ENCODE measurements at places on chromosomes 16 and 17.

DNA sequence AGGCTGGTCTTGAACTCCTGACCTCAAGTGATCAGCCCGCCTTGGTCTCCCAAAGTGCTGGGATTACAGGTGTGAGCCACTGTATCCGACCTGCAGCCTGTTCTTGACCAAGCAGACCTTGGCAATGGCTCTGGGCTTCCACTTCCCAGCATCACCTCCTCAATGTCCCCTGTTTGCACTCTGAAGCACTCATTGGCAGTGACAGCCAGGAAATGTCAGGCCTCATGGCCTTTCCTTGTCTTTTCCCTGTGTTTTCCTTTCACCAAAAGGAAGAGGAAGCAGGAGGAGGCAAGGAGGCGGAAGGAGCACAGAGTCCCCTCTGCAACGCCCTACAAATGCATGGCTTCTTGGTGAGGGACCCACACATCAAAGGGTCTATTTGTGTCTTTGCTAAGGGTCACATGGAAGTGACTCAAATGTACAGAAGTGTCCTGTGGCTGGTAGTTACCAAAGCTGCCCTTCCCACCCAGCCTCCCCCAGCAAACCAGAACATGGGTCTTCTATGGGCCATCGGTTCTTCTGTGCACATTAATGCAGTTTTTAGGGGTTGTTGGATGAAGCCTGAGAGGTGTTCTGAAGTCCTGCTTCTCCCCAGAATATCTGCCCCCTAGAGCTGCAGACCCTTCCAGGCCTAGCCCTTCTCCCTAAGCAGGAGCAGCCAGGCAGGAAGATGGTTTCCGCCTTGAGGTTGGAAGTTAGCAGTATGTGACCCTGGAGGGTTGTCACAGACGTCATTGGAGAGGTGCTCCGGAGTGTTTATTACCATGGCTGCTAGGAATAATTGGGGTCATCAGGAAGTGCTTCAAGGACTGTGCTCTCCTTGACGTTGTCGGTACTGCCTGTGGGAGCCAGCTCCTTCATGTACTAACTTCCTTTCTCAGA lies 60.8 kb downstream of the WIPI1 start:
- DNase-seq: no peak

GRCh38 chr17:37702598-37702997 lies 42.3 kb downstream of the HNF1B start:
- no peak for DNase-seq

GRCh38 chr16:56780646-56781045 lies 50.7 kb downstream of the NUP93 start:
- DNase-seq: no peak

DNA sequence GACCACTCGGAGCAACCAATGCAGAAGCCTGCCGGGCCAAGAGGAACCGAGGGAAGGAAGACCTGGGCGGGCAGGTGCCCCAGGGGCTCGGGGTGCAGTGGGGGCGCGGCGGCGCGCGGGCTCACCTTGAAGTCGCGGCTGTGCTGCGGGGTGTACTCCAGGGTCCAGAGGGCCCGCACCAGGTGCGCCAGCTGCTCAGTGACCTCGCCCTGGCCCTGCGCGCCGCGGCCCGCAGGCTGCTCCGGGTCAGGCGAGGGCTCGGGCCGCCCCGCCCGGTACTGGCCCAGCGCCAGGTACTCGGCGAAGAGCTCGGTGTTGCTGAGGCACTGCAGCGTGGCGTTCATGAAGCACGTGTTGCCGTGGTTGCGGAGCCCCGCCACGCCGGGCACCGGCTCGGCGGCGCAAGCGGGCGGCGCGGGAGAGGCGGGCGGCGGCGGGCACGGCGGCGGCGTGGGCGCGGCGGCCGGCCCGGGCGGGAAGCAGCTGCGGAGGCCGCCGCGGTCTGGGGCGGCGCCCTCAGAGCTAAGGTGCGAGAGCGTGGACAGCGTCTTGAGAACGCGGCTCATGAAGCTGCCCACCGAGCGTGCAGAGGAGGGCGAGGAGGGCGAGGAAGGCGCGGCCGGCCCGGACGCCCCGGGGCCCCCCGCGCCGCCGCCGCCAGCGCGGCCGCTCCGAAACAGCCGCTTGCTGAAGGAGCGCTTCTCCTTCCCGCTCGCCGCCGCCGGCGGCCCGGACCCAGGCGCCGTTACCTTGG lies 562 bp downstream of the USP31 start:
- peak; percentile 48 for DNase-seq

DNA sequence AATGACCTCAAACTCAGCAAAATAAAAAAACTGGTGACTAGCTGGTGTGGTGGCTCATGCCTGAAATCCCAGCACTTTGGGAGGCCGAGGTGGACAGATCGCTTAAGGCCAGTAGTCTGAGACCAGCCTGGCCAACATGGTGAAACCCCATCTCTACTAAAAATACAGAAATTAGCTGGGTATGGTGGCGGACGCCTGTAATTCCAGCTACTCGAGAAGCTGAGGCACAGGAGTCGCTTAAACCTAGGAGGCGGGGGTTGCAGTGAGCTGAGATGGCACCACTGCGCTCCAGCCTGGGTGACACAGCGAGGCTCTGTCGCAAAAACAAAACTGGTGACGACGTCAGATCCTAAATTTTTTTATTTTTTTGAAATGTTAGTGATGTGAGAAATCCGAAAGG lies 82.6 kb upstream of the TOB1 start:
- no peak for DNase-seq

DNA sequence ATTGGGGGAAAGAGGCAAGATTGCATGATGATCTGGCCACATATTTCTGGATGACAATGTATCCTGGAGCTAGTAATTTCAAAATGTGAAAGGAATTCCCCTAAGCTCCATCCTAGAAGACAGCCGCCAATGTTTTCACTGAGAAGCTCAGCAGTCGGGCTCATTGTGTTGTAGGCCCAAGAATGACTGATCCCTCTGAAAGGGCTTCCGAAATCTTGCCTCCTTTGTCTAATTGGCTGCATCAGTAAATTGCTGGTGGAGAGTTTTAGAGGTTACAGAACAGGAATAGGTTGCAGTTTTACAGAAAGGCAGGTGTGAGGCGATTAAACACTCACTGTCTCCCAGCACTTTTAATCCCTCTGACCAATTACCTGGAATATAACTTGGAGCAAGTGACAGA lies 464.1 kb upstream of the SALL1 start:
- no peak for DNase-seq

GRCh38 chr17:4951486-4951885 lies 567 bp downstream of the ENO3 start:
- no peak for DNase-seq

- no peak for DNase-seq
Observed at GRCh38 chr17:29588562-29589411, 661 bp downstream of the GIT1 start.

DNA sequence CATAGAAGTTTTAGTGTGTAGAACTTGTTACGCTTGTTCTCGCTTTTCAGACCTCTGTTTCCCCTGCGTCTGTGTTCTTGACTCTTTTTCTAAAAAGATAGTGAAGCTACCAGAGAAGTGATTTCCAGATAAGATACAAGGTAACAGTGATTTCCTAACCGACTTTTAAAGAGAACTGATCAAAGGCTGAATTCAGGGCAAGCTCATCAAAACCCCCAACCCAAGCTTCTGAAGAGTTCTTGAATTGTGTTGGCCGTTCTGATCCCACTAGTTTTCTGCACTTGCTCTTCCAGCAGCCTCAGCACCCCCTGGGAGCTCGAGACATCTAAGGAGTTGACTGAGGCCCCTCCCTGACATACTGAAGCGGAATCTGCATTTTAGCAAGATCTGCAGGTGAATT lies 12.7 kb upstream of the NSMCE1 start:
- DNase-seq: no peak

GRCh38 chr16:28603381-28604185 lies 6.3 kb downstream of the SULT1A1 start:
- no peak for DNase-seq

DNA sequence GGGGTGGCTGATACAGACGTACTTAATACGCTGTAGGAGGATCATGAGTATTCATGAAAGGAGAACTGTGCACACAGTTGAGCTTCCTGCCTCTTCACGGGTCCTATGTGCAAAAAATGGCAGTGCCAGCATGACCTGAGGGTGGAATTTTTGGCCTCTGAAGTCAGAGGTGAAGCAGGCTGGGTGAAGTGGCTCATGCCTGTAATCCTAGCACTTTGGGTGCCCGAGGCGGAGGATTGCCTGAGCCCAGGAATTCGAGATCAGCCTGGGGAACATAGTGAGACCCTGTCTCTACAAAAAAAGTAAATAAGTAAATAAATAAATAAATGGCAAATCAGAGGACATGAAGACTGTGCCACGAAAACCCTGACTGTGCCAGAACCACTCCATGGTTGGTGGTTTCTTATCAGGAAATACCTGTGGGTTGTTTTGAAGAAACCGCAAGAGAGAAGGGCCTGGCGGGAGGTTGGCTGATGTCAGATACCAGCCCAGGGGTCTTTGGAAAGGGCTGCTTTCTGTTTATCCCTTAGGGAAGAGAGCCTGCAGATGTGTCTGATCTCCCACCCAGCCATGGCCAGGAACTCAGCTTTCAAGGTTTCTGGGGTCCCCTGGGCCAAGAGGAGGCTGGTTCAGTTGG lies 3.4 kb downstream of the ASPSCR1 start:
- no peak for DNase-seq

- DNase-seq: no peak
Observed at GRCh38 chr17:83186226-83186625, 106.8 kb downstream of the METRNL start.

DNA sequence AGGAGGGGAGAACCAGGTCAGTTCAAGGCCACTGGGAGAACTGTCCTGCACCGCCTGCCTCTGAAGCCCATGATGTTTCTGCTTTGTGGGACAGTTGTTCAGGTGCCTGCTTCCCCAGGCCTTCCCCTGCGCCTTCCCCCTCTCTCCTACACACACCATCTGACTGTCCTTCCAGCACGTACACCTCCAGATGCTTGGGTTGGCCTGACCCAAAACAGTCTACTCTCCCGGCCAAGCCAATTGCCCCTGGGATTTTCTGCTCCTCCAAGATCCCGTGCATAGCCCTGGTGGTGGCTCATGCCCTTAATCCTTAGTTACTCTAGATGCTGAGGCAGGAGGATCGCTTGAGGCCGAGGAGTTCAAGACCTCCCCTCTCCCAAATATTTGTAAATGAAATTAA lies 684 bp upstream of the RSAD1 start:
- no peak for DNase-seq

GRCh38 chr17:3755335-3756030 lies 31.8 kb downstream of the HASPIN start:
- DNase-seq: no peak

GRCh38 chr17:17196776-17197175 lies 9.4 kb downstream of the PLD6 start:
- DNase-seq: no peak

GRCh38 chr17:35254107-35254773 lies 11.4 kb downstream of the SLFN5 start:
- DNase-seq: no peak

DNA sequence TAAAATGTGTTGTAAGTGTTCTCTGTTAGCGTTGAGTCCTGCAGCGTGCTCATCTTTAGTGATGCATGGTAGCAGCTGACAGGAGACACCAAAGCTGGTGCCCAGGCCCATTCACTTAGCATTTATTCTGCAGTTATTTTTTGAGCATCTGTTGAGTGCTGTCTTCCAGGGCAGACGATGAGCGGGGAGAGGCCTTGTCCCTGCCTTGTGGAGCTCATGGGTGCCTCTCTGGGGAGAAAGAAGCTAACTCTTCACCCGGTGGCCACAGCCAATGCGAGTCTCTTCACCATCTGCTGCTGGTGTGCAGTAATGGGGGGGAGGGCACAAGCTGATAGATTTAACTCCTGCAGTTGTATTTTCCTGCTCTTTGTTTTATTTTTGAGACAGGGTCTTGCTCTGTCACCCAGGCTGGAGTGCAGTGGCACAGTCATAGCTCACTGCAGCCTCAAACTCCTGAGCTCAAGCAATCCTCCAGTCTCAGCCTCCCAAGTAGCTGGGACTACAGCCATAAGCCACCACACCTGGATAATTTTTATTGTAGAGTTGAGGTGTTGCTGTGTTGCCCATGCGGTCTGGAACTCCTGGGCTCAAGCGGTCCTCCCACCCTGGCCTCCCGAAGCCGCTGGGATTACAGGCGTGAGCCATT lies 30.5 kb downstream of the GPT2 start:
- DNase-seq: no peak

DNA sequence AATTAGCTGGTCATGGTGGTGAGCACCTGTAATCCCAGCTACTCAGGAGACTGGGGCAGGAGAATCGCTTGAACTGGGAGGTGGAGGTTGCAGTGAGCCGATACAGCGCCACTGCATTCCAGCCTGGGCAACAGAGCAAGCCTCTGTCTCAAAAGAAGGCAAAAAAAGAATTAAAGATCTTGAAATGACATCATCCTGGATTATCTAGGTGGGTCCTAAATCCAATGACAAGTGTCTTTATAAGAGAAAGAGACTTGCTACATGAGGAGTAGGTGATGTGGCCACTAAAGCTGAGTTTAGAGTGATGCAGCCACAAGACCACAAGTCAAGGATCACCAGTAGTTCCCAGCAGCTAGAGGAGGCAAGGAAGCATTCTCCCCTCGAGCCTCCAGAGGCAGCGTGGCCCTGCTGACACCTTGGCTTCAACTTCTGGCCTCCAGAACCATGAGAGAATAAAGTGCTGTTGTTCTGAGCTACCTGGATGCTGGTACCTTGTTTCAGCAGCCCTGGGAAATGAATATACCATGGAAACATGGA lies 15.8 kb downstream of the CIITA start:
- DNase-seq: no peak

DNA sequence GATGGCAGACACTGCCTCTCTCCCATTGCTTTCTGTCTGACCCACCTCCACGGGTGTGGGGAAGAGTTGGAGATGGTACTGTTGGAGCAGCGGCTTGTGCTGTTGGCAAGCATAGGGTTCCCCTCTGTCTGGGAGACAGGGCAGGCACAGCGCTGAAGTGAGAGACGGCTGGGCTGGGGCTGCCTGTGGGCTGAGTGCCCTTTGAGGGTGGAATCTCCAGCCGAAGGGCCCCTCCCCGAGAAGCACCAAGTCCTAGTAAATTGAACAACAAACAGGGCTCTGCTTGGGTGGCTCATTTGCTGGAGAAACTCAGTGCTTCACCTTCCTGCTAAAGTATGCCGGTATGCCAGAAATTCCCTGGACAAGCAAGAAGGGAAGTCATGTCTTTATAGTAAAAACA lies 79.7 kb downstream of the KSR1 start:
- no peak for DNase-seq

DNA sequence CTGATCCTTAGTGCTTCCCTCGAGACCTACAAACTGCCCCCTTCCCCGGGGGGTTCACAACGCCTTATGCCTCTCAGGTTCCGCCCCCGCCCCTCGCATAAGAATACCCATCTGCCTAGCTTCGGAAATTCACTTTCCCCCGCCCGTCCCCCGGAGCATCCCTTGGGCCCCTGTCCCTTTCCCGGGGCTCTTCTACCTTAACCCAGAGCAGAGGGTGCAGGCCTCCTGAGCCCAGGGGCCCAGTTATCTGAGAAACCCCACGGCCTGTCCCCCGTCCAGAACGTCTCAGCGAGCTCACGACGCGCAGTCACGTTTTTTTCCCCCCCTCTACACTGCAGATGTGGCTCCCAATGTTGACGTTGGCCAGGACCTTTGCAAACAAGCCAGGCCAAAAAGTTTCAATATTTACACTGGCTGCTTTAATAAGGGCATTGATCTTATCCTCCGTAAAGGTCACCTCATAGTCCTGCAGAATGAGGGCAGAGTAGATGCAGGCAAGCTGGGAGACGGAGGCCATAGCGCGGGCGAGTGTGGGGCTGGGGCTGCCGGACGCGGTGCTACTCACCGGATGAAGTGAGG lies 1.4 kb upstream of the NBR1 start:
- no peak for DNase-seq

All from GM12891 (cell line).